ENCODE measurements at places on chromosomes 7 and 10.

DNA sequence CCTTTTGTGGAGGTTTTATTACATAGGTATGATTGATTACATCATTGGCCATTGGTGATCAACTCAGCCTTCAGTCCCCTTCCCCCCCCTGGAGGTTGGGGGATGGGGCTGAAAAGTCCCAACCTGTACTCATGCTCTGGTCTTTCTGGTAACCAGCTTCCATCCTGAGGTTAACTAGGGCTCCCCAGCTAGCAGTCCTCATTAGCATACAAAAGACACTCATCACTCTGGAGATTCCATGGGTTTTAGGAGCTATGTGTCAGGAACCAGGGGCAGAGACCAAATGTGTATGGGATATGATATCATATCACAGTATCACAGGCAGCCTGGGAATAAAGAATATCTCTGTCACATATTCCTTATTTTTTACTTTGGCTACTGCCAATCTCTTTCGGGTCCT is 13.6 kb downstream of the CCSER2 start:
- DNase-seq = no peak

DNA sequence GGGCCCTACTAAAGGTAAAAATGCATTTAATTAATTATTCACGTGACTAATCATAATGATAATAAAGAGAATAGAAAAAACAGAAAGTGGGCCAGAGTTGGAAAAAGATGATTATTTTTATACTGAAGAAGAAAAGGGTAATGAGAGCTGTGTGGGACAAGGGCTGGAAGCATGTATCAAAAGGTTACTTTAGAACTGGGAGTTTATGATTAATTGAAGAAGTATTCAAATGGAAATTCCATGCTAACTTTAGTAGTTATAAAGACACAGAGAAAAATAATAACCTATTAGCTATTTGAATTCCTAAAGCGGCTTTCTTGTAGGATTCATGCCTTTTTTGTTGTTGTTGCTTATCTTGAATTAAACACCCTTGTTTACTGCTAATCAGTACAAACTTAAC is 49.9 kb downstream of the MKX start:
- DNase-seq = no peak

GRCh38 chr10:120433141-120433540 is 23.9 kb upstream of the PLPP4 start:
- DNase-seq = no peak

GRCh38 chr7:106061301-106061979 is 50.7 kb downstream of the SYPL1 start:
- DNase-seq = no peak

DNA sequence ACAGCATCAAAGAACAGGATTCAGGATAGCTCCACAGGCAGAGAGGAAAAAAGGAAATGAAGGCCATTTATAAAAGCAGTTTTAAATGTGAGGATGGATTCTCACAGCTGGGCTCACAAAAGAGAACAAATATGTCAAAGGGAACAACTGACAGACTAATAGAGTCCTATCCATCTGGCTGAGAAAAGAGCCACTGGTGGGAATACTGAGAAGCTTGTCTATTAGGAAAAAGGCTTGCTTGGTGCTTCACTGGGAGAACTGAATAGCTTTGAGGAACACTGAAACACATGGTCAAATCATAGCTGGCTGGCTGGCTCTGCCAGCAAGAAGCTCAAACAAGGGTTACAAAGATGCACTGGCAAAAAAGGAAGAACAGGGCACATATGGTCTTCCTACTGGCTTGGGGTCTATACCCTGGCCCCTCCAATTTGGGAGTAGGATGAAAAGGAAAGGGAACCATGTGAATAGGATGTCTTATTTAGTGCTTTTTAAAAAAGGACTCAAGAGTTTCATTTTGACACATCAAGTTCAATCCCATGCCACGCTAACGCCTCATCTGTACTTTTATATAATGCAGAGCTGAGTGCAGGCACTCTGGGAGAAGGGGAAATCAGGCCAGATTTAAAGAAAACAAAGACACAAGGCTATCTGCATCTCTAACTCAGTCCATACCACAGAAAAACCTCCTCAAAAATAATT is 44.8 kb upstream of the KCNIP2 start:
- DNase-seq = no peak

DNA sequence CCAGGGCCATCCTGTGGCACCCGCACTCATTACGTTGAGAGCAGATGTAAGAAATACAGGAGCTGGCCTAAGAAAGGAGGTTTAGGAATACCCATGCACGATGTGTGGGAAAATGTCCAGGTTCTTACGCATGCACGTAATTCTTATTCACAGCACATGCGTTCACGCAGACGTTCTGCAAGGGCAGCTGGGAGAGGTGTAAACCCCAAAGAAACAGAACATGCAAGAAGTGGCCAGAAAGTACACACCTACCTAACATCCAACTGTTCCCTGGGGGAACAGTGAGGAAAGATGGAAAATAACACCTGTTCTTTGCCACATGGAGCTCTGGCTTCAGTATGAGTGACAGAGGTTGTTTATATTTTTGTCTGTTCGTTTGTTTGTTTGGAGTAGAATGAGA is 285.6 kb downstream of the PRPF18 start:
- no peak for DNase-seq

DNA sequence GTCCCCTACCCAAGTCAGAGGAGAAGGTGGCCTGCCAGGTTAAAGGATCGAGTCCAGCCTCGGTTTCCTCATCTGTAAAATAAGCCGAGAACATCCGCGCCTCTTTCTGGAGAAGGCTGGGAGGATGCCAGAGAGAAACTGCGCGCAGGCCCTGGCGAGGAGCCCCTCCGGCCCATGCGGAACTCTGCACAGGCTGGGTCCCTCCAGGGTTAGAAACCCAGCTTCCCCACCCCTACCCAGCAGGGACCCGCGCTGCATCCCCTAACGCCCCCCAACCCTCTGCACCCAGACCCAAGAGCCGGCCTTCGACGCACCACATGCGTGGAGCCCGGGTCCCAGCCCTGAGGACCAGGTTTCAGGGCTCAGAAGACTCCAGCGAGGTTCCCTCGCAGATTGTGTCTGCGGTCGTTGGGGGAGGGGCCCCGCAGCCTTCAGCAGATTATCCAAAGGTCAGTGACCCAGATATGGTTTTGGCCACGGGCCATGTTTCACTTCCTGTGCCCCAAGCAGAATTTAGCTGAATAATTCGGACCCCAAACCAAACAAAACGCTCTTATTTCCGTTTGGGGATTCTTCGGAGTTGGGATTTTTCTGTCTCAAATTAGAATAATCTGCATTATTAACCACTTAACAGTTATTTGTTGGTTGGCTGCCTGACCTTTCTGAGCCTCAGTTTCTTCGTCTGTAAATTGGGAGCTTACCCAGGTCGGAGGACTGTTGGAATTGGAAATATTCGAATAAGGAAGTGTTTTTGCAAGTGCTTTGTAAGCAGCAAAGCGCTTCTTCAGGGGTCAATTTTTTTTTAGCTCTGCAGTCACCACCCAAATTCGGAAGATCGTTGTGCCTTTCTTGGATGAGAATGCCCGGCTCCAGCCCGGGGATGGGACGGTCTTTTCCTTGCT is 167.7 kb downstream of the UBE2H start:
- no peak for DNase-seq

DNA sequence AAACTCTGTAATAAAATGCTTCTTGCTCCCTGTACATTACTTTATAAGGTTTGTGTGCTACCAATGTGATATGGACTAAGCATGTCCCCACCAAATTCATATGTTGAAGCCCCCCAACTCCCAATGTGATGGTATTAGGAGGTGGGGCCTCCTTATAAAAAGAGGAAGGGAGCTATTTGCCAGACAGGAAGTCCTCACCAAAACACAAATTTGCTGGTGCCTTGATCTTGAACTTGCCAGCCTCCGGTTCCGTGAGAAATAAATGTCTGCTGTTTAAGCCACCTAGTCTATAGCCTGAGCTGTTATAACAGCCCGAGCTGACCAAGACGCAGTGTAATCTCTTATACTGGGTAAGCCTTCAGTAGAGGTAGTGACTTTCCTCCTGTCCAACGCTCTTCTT is 114.5 kb downstream of the INHBA start:
- DNase-seq = no peak

- DNase-seq = no peak
Measured at GRCh38 chr10:125551247-125551646, 131.7 kb downstream of the TEX36 start.

GRCh38 chr7:105474045-105474444 is 48.0 kb downstream of the PUS7 start:
- no peak for DNase-seq

GRCh38 chr10:51675088-51675487 is 24.3 kb downstream of the CSTF2T start:
- no peak for DNase-seq

DNA sequence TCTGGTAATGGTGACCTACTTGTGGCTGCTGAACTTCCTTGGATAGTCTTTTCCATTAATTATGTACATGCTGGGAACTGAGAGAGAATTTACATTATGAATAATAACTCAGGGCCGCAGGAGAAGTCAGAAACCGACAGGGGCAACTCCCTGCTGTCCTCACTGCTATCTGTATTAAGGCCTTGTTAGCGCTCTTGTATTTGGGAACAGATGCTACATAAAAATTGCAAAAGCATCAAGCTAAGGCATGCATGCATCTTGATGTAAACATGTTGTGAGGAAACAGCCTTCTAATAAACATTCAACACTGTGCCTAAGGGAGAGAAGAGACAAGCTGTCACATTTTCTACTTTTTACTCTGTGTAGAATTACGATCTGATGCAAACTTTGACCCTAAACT is 158.4 kb downstream of the PARD3 start:
- no peak for DNase-seq

DNA sequence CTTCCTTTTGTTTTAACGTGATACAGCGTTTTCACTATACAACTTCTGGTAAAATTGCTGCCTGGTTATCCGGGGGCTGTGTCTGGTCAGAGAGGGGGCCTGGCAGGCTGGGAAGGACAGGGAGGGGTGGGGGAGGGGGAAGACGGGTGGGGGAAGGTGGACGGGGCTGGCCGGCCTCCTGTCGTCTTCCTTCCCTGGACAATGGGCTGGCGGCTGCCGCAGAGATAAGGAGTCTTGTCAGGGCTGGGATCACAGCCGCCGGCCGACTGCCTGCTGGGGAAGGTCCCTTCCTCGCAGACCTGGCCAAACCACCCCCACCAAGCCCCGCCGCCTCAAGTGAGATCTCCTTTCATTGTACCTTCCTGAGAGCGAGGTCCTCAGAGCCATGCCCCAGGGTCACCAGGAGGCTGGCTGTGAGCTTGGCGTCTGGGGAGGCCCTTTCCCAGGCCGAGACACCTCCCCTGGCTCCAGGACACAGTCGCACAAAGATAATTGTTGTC is 151.2 kb upstream of the TNRC18 start:
- no peak for DNase-seq

- DNase-seq = no peak
Measured at GRCh38 chr10:24889639-24890038, 62.8 kb downstream of the PRTFDC1 start.

GRCh38 chr10:62048470-62048869 is 147.0 kb downstream of the ARID5B start:
- peak; percentile 43 for DNase-seq

GRCh38 chr10:44911081-44911540 is at the start of gene TMEM72:
TSS of gene TMEM72 (plus strand) at chr10:44911337. CDS start at chr10:44911513, 176 bp downstream.
- DNase-seq = no peak

DNA sequence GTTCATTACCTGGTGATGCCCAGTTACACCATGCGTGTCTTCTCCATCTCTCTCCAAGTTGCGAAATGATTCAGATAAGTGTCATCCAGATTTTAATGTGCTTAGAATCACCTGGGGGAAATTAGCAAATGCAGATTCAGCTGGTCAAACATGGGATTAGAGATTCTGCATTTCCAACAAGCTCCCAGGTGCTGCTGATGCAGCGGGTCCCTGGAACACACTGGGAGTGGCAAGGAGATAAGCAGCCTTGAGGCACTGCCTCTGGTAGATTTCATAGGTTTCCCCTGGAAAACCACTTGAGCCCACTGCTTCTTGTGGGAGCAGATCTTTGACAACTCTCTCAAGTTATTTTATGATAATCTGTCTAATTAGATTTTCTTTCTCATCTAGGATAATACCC is 196.0 kb upstream of the C7orf33 start:
- DNase-seq = no peak
